ENCODE measurements at places on chromosomes 1 and 21. TPM values are rescaled to one million over a fixed set of nuclear protein-coding genes. Genes with fewer than 3 reads are reported as not detected.

DNA sequence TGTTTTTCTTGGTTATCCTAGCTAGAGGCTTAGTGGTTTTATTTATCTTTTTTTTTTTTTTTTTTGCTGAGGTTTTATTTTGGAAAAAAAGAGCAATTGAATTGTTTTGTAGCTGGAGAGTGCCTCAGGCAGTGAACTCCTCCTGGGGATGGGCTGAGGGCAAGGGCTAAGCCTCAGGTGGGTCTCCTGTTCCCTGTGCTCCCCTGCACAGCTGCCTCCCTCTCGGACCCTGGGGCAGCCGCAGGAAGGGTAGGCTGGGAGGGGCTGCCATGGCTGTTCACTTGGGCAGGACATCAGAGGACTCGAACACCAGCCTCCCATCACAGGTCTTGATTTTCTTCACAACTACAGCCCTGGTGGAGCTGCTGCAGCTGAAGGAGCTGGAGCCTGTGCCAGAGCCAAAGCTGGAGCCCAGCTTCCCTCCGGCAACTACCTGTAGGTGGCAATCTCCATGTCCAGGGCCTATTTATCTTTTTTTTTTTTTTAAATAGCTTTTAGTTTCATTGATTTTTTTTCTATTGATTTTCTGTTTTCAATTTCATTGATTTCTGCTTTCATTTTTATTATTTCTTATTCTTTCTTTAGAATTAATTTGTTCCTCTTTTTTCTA, 28.9 kb downstream of the LEPR start:
- no peak for DNase-seq

DNA sequence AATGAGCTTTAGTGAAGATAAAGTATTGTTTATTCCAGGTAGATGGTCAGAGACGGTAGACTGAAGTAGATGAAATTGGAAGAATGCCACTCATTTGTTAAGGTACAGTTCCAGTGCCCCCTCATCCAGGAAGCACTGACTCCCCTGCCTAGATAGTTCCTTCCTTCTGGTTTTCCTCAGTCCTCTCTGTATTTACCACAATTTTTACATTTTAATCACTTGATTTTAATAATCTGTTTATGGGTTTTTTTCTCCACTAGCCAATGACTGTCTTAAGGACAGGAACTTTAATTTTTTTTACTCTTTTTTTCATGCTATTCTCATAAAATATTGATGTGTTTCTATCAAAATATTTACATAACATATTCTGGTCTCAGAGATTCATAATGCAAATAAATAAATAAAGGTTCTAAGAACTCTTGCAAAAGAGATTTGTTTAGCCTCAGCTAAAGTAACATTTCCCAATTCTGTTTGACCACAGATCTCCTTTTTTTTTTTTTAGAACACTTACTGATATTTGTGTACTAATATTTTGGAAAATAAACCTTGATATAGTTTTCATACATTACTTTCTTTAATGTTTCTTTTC, 651.6 kb downstream of the PLPP3 start:
- DNase-seq = no peak

- DNase-seq = no peak
These were observed 88.4 kb upstream of the PROX1 start for GRCh38 chr1:213899413-213899812.

DNA sequence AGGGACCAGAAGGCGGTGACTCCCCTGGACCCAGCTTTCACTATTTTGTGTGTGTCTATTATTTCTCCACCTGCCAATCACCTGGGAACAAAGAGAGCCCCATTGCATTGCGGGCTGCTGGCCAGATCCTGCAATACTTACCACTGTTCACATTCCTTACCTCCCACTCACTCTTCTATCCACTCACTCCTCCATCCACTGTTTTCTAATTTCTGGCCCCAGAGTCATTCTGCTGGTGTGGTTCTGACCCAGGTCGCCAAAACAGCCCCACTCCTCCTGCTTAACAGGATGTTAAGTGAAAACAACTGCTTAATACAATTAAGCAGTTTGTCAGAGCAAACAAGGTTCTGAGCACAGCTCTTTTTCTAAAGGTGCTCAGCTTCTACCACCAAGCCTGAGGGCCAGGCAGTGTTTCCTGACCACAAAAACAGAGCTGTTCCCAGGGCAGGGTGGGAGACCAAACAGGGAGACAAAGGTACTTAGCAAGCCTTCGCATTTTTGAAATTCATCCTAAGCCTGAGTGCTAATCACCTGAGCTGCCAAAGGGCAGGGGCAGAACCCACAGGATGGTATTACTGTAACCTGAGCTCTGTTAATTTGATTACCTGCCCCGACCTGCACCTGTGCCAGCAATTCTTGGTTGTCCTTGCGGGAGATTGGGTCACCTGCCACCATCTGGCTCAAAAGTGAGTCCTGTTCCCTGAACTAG, 38.5 kb upstream of the EFCAB14 start:
- no peak for DNase-seq

- no peak for DNase-seq
These were observed 207.0 kb downstream of the BARHL2 start for GRCh38 chr1:90510143-90510542.

DNA sequence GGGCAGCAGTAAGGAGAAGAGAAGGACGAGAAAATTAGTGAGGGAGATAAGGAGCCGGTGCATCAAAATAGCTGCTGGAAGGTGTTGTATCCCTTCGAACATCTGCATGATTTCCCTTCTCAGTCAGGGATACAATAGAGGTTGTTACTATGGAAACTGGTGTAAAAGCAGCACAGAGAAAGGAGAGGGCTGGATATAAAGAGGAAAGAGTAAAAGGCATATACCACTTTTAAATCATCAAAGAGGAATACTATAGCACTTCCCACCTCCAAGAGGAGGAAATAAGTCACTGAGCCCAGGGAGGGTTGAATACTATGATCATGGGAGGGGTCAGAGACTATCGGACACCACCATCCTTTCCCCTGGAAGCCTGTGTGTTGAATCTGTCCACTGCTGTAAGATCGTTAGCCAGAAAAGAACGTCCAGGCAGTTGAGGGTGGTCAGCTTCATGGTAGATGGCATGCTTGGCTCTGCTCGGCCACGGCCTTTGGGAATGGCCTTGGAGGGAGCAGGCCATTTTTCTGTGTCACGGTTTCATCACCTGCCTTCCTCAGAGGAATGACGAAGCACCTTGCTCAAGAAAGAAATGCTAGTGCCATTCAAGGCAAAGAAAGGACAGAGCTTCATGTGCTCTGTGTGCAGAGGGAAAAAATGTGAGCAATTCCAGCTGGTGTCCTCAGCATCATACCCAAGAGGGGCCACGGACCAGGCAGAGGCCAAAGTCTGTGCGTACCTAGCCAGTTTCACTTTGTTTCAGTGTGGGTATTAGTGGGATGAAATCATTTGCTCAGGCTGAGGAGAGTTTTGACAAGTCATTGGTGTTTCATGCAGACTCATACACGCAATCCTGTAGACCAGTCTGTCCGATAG, 64.2 kb downstream of the IRF2BP2 start:
- DNase-seq = no peak

DNA sequence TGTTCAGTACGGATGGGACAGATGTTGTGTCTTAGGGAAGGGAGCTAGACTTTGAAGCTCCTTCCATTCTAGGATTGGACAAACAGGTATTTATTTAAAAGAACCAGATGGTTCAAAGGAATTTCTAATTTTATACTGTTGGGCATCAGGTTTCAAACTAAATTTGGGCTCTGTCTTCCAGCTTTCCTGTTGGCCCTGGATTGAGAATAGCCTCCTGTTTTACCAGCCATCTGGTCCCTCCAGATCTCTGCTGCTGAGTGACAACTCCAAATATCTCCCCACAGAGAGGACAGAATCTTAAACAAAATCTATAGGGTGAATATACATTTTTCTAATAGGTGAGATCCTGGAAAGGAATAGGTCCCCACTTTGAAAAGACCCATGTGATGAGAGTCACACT, 52.5 kb upstream of the CNIH3 start:
- DNase-seq = no peak

GRCh38 chr1:59271561-59272260, 25.2 kb upstream of the FGGY start:
- DNase-seq = no peak

DNA sequence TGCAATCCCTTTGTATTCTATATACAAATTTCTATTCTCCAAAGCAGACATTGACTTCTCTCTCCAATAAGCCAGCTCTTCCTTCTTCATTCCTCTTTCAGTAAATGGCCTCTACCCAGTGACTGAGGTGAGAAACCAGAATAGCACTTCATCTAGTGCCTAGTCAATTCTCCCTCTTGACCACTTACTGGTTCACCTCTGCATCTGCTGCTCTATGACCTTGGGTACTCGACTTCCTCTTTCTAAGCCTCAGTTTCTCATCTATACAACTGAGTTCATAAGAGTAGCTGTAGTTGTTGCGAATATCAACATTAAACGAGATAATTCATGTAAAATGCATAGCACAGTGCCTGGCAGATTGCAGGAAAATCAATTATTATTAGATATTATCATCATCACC, 12.4 kb downstream of the LYST start:
- DNase-seq = no peak

DNA sequence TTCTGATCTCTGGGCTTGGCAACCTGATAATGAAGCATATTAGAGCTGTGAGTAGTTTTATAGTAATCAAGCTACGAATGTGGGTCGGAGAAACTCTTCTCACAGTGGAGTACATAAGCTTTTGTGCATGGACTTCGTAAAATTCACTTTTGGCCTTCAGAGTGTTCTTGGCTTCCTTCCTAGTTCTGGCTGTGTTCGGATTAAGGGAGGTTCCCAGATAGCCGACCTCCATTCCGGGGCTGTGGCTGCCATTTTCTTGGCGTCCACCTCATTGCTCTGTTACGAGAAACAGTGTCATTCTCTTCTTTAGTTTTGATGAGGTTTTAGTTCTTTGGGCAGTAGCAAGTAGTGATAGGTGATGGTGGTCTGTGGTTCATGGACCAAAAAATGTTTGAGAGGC, 26.3 kb downstream of the CAMTA1 start:
- DNase-seq = no peak

DNA sequence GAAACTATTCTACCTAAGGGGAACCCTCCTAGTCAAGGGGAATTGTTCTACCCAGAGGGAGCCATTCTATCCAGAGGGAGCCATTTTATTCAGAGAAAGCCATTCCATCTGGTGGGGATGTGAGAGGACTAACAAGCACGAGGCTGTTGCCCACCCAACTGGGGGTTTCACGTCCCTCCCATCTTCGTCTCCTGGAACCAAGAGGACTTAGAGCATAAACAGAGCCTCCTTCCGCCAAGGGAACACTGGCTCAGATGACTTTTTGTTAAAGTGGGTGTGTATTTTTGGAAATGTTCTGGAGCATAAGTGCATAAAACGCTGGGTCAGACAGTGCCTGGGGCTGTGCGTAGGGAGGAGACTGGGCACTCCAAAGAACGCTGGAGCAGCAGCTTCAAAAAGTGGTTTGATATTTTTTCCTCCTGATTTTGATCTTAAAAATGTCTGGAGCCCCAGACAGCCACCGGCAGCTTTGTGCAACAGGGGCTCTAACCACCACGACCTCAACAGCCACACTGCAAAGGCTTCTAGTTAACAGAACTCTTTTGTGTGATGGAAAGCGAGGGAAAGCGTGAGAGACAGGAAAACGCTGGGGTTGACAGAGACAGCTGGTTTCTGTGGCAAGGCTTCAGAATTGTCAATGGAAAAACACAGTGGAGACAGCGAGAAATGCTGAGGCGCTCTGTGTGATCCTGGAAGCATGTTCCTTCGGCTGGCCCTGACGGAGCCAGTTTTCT, 363.6 kb upstream of the CAMK1G start:
- DNase-seq = no peak

DNA sequence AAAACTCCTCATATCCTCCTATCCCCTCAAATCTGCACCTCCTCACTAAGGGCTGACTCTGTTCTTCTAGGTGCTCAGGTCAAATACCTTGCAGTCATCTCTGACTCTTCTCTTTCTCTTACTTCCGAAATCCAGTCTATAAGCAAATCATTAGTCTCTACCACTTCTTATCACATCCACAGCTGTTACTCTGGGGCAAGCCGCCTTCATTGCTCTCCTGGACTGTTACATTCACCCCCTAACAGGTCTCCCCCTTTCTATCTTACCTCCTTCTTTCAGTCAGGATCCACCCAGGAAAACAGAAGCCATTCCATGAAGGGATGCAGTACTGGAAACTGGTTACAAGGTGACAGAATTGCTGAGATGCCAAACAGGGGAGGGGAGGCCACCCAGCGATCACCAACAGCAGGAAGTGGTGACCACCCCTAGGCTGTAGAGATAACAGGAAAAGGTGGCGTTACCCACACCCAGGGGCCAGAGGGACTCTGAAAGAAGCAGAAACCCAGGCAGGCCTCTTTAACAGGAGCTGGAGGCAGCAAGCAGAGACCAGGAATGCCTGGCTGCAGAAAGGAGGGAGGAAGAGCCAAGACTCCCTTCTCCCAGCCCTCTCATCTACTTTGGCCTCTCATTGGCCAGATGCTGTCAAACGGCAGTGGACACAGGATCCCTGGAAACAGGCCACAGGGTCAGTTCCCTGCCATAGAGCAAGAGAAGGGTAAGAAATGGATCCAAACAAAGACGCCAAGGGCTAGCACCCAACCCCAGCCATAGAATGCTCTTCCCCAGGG, 55.5 kb upstream of the FOXO6 start:
- no peak for DNase-seq

- no peak for DNase-seq
These were observed 8.8 kb downstream of the UBL4B start for GRCh38 chr1:110120960-110121561.

GRCh38 chr1:92326681-92327080, 27.8 kb downstream of the RPAP2 start:
- no peak for DNase-seq

VANGL2 gene
- total RNA-seq = 0.07 TPM

HAPLN2 gene
- not detected for total RNA-seq

HJV gene
- not detected for total RNA-seq

VAV3 gene
- total RNA-seq = 21.5 TPM

GBP4 gene
- total RNA-seq = 64.4 TPM

CRYAA gene
- total RNA-seq = not detected

TMEM51 gene
- not detected for total RNA-seq

ACTL8 gene
- total RNA-seq = not detected

LAPTM5 gene
- total RNA-seq = 589 TPM

SMIM11 gene
- total RNA-seq = 5.6 TPM

ADCY10 gene
- total RNA-seq = 0.10 TPM

SHE gene
- not detected for total RNA-seq

SLC5A9 gene
- not detected for total RNA-seq

RALGPS2 gene
- total RNA-seq = 3.5 TPM

CFAP107 gene
- total RNA-seq = not detected

FAM163A gene
- total RNA-seq = not detected

THEMIS2 gene
- total RNA-seq = 57.1 TPM
